Naive thymus-derived CD8-positive, alpha-beta T cell (primary cell): ENCODE measurements at places on chromosomes 7 and 10. TPM values are rescaled to one million over a fixed set of nuclear protein-coding genes. Genes with fewer than 3 reads are reported as not detected.

The EPHA1 gene
- total RNA-seq, result 44.9 TPM

GRCh38 chr10:12974078-12974477, 27.4 kb downstream of the CCDC3 start:
- H3K4me1 ChIP-seq, result no peaks in the 10 kb centered on the region
- no peak overlapping the region for H3K27ac ChIP-seq
- no peaks in the 10 kb centered on the region for H3K36me3 ChIP-seq
- H3K4me3 ChIP-seq, result no peak overlapping the region
- peaks cover 22% of the 10 kb centered on the region for H3K27me3 ChIP-seq

GRCh38 chr10:27285093-27285492, 44.5 kb upstream of the ACBD5 start:
- peak overlapping the region; percentile 1 for H3K27ac ChIP-seq
- DNase-seq, result no peak
- peaks cover 2% of the 10 kb centered on the region for H3K4me1 ChIP-seq
- H3K4me3 ChIP-seq, result no peak overlapping the region
- H3K27me3 ChIP-seq, result no peaks in the 10 kb centered on the region

DNA sequence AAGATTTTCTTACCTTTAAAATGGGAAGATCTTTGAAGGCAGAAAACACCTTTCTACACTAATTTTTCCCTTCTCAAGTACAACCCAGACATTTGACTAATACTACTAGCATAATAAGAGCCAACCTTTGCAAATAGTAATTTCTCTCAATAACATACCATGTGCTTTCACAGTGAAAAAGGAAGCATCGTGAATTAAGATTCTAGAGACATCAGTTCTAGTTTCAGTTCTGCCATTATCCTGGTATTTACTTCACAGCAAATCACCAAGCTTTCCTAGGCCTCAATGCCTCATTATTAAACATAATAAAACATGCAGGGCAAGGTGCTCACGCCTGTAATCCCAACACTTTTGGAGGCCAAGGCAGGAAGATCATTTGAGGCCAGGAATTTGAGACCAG, 24.9 kb downstream of the GSAP start:
- peaks cover 75% of the 10 kb centered on the region for H3K36me3 ChIP-seq
- H3K27ac ChIP-seq, result no peak overlapping the region
- peaks cover 15% of the 10 kb centered on the region for H3K4me1 ChIP-seq

The AKR1C1 gene
- 3.0 TPM for total RNA-seq

The DPYSL4 gene
- total RNA-seq, result 1.2 TPM

DNA sequence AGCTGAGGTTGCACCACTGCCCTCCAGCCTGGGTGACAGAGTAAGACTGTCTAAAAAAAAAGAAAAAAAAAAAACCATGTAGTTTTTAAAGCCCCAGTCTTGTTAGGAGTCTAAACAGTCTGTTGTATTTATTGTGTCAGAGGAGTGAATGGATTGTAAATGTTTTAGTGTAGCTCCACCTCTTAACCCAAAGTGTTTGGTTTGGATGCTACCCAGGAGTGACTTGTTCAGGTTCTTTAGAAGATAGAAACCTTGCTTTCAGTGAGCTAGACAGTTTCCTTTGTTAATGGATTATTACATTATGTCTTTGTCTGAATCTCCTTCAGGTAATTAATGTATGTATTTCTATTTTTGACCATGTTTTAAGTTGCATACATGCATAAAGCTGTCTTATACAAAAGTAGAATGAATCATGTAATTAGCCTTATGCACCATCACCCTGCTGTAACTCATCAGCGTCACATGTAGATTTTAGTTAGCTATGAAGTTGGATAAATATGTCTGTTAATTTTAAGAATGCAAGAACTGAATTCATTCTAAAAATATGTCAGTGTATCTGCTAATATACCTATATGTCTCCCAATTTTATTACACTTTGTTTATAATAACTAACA, 97.7 kb downstream of the TAF3 start:
- H3K36me3 ChIP-seq, result peaks cover 2% of the 10 kb centered on the region
- H3K27me3 ChIP-seq, result no peaks in the 10 kb centered on the region
- no peak for DNase-seq
- H3K4me3 ChIP-seq, result no peak overlapping the region

The SPAM1 gene
- not detected for total RNA-seq

DNA sequence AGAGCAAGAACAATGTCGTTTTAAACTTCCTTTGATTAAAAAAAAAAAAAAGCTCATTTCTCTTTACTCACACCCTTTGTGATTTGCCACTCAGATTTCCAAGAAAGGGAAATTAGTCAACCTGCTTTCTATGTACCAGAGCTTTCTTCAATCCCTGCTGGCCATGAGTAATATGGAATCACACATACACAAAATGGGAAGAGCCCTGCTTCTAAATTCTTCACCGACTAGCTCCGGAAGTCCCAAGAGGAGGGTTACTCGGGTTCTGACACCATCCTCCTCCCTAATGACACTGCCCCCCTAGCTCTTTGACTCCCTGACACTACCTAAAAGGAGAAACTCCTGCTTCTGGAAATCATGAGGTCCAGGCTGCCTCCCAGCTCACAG, 81.8 kb upstream of the SFMBT2 start:
- H3K4me3 ChIP-seq, result peak overlapping the region; percentile 1
- no peaks in the 10 kb centered on the region for H3K36me3 ChIP-seq
- no peaks in the 10 kb centered on the region for H3K27me3 ChIP-seq
- no peak for DNase-seq
- peaks cover 35% of the 10 kb centered on the region for H3K4me1 ChIP-seq
